ENCODE measurements at places on chromosomes 1 and 21.
A peak's percentile ranks its signal among the peaks of the same experiment; 100 is the strongest.

DNA sequence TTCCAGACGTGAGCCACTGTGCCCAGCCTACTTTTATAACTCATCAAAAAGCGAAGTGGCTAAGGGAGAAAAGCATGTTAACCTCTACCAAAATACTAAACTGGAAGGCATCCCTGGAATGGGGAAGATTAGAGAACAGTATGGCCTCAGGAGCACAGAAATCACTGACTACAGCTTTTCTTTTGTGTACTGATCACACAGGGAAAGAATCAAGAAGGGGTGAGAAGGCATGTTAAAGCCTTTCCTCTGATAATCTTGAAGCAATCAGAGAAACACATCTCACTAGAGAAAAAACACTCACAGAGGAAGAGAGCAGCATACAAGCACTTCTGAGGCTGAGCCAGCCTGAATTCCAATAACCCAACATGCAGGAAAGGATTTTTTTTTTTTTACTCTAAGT is 10.7 kb downstream of the PCAT6 start:
- no peak for DNase-seq

DNA sequence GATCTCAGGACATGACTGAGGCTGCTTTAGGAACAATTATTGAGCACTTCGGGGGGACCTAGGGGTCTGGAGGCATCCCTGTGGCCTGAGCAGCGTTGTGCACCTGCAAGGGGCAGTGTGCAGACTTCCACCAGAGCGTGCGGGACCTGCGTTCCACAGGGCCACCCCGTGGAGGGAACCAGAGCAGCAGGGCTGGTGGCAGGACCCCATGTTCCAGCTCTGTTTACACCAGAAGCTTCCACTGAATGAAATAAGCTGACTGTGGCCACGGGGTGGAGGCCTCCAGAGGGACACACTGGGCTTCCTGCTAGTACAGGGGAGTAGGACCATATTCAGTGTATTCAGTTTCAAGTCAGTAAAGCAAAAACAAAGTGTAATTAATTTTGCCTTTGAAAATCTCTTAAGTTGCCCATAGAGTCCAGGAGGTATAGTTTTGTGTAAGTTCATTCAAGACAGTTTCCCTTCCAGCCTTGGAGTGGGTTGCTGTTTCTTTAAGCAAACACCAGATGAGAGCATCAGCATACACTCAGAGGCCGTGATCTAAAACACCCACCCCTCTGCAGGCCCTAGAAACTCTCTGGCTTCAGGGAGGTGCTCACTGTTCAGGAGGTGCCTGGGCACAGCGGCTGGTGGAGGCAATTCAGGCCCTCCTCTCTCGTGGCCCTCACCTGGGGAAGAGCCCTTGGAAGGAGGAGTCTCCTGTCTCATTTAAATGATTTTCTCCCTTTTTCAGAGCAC is 16.6 kb downstream of the SLC1A7 start:
- DNase-seq: no peak

GRCh38 chr1:245389873-245390272 is 235.1 kb downstream of the KIF26B start:
- DNase-seq: no peak

- no peak for DNase-seq
Observed at GRCh38 chr1:238606896-238607295, 716.2 kb upstream of the ZP4 start.

DNA sequence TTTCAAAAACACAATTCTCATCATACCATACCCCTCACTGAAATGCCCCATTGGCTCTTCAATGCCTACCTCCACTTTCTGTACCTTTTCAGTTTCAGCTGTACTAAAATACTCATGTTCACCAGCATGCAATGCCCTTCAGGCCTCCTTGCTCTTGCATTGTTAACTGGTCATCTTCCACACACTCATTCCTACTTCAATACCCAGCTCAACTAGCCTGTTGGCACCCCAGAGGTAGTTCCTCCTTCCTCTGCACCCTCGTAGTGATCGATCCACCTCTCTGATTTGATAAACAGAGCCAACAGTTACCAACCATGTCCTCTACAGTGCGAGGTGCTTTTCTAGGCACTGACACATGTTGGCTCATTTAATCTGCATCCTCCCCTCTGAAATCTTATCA is 46.7 kb downstream of the PGBD5 start:
- DNase-seq: no peak

GRCh38 chr1:51607681-51608095 is 9.2 kb upstream of the OSBPL9 start:
- DNase-seq: no peak

DNA sequence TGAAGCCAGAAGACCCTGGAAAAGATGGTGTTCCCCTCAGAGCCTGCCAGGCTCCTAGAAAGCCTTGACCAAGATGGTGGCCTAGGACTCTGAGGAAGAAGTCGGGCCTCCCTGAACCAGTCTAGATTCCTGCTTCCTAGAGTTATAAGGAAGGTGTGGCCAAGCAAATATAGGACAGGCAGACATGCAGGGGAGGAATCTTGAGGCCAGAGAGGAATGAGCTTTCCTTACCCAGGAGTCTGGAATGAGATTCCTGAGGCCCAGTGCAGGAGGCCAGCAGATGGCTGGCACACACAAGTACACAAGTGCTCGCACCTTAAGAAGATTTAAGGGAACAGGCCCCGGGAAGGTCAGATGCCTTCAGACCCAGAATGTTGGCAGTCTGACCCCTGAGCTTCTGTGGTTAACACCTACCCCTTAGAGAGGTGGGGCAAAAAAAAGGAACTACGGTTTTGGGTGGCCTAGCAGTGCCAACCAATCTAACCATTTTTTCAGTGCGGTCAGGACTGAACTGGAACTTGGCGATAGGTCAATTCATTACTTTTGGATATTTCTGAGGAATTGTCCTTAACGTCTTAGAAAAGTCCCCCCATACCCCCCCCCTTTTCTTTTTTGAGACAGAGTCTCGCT is 73.3 kb downstream of the MDM4 start:
- DNase-seq: no peak

GRCh38 chr21:14519000-14519399 is 27.1 kb downstream of the SAMSN1 start:
- DNase-seq: no peak

DNA sequence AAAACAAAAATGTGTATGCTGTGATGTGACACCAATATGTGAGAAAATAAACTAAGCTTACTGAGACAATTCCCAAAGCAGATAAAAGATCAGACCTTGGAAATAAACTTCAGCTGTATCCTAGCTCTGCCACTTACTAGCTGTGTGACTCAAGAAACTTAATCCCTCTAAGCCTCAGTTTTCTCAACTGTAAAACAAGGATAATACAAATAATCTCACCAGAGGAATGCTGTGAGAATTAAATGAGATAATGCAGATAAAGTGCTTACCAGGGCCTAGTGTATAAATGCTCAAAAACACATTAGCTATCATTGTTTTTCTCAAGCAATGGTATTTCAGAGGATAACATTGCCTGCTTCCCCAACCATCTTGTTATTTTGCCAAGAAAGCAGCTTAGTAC is 2.1 kb downstream of the HEATR1 start:
- no peak for DNase-seq

DNA sequence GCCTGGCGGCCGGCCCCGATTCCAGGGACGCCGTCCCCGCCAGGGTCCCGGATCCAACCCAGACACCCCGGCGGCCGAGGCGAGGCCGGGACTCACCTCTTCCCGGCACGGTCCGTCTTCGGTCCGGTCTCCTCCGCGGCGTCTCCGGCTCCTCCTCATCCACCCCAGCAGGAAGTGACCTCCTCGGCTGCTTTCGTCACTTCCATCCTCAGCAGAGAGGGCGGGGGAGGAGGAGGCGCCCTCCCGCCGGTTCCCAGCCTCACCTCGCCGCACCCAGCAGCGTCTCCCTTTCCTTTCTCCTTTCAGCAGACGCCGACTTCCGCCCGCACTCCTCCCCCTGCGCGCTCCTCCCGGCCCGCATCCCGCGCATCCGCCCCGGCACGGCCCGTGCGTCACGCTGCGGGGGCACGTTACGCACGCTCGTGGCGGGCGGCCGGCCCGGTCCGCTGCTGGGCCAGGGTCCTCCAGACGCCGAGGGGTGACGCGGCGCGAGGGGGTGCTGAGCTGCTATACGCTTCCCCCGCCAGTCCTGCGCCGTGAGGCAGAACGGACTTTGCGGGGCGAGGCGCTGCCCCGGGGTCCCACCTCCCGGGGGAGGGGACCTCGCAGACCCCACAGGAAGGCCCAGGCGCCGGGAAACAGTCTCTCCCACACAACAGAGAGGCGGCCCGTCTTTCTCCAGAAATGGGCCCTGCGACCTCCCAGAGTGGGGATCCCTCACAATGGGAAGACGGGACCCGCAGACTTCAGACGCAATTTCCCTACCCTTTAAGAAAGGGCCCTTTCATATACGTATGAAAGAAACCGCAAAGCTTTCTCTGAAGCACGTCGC is at the start of gene ETV3:
Gene ETV3 (minus strand): TSS at position 176 of the 832 bp plus-strand sequence. CDS start 2,043 bp downstream, outside the sequence.
- DNase-seq: peak; percentile 87

DNA sequence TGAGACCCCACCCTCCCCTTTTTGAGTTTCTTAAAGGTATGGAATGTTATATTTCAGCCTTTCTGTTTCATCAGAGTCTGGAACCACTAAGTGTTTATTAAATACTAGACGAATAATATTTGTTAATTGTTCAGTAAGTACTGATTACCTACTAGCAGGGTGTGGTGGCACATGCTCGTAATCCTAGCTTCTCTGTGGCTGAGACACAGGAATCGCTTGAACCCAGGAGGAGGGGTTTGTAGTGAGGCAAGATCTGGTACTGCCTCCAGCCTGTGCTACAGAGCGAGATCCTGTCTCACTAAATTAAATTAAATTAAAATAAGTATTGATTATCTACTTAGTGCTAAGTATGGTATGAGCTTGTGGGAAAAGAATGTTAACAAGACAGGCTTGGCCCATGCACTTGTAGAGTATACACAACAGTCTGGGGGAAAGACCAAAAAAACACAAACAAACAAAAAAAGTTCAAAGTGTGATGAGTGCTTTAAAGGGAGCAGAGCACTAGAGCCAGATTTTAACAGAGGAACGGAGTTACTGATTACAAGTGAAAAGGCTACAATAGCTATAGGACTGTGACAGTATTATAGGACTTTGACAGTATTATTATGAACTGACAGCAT is 2.4 kb downstream of the CEPT1 start:
- no peak for DNase-seq

All from NCI-H1105 treated with DMSO at 0.1 percent for 48 hours (cell line).